Muscle of arm (tissue), 14 donors: ENCODE measurements at places on chromosomes 6 and 20. TPM values are rescaled to one million over a fixed set of nuclear protein-coding genes. Genes with fewer than 3 reads are reported as not detected.

The MATN4 gene
- polyA plus RNA-seq, result 0.57 TPM

- DNase-seq, result no peak
These were observed 165.5 kb upstream of the SCGN start for GRCh38 chr6:25486550-25486949.

- DNase-seq, result no peak
These were observed 96.2 kb downstream of the RREB1 start for GRCh38 chr6:7203939-7204338.

GRCh38 chr20:2585811-2586210 is 49.4 kb downstream of the TMC2 start:
- DNase-seq, result no peak

- DNase-seq, result no peak
These were observed 107.7 kb downstream of the KIF6 start for GRCh38 chr6:39617520-39617919.

- DNase-seq, result peak; percentile 70
These were observed 30.6 kb upstream of the ZNF184 start for GRCh38 chr6:27503436-27504030.

GRCh38 chr6:55916188-55916587 is 40.8 kb upstream of the BMP5 start:
- DNase-seq, result no peak
